ENCODE measurements at places on chromosomes 4 and X.

- no peak for DNase-seq
Observed at GRCh38 chrX:31036895-31037294, 34.9 kb downstream of the FTHL17 start.

GRCh38 chr4:89249716-89250361 is 57.8 kb downstream of the GPRIN3 start:
- DNase-seq: no peak

DNA sequence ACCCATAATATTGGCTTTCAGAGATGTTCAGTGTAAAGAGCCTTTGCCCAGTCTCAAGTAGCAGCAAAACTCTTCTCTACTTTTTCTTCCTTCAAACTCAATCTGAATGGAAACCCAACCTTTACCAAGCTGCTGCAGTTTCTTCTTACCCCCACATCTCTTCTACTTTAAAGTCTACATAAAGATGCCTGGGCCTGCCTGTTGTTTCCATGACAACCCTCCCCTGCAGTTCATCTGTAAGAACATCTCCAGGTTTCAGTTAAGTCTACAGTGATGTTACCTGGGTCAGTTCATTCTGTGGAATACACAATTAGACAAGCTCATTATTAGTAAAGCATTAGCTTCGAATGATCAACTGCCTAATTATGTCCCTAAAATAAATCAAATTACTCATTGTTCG is 81.4 kb downstream of the SPANXN3 start:
- DNase-seq: no peak

- no peak for DNase-seq
Observed at GRCh38 chrX:136200466-136200865, 50.7 kb downstream of the MAP7D3 start.

GRCh38 chrX:34546366-34546765 is 110.7 kb downstream of the TMEM47 start:
- no peak for DNase-seq
